ENCODE measurements at places on chromosomes 16 and 17.

DNA sequence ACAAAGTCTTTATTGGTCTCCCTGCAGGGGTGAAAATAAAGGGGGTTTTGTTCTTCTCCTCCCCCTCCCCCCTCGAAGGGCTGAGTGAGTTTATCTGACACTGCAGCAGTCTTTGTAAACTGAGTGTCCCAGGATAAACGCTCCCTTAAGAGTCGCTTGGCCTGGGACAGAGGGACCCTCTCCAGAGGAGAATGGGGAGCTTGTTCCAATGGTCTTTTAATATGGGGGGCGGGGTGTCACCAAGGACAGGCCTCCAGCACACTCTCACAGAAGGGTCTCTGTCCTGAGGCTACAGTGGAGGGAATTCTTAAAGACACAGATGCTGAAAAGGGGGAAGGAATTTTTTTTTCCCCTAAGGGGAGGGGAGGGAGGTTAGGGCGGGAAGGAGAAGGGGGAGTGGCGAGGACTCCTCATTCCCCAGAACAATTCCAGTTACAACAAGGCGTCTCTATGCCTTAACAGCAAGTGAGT lies 455.5 kb downstream of the SOX9 start:
- DNase-seq = no peak

DNA sequence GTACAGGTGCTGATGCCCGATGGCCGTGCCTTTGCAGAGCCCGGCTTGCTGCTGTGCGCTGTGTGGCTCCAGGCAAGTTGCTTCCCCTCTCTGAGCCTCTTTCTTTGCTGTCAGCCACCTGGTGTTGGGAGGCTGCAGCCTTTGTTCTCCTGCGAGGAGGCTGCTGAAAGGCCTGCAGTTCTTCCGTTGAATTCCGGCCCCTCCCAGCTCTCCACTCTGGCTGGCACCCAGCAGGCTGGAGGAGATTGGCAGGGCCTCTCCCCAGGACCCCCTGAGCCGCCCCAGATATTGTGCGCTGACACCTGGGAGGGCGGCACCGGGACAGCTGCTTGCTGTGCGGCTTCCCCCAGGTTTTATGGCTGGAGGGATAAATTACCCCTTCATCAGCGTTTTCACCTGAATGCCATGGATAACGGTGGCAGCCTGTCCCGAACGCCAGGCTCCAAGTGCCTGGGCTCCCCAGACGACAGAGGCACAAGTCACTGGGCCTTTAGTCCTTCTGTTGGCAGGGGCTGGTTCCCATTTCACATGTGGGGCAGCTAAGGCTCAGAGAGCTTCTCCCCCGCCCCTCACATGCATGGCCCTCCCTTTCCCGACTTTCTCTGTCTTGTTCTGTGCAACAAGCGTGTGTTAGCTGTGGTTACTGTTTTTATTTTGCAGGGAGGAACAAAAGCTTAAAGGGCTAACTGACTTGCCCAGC lies 35.1 kb upstream of the GSE1 start:
- DNase-seq = no peak

- no peak for DNase-seq
Measured at GRCh38 chr17:75654176-75654575, 12.8 kb downstream of the RECQL5 start.

GRCh38 chr16:47921535-47921934 lies 234.3 kb downstream of the ABCC12 start:
- DNase-seq = no peak

GRCh38 chr17:28320215-28321061 lies 1.4 kb downstream of the TMEM97 start:
- DNase-seq = no peak

- no peak for DNase-seq
Measured at GRCh38 chr16:20122011-20122410, 48.3 kb upstream of the GPR139 start.

GRCh38 chr16:83717814-83718213 lies 90.0 kb upstream of the HSBP1 start:
- no peak for DNase-seq

- no peak for DNase-seq
Measured at GRCh38 chr17:75854101-75854748, 910 bp downstream of the WBP2 start.

DNA sequence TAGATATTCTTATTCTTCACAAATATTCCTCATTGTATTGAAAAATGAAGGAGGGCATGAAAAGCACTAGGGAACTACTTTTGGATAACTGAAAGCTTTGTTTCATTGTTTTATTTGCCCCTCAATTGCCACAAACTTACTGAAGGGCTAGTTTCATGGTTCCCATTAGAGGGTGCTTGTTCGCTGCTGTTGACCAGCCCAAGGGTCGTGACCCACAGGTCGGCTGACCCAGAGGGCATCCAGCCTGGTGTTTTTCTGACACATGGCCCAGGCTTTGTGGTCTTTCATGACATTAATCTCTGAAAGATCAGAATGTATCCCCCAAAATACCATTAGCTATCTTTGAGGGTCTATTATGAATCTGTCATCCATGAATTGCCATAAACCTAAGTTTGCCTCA lies 30.0 kb downstream of the DGKE start:
- DNase-seq = no peak

DNA sequence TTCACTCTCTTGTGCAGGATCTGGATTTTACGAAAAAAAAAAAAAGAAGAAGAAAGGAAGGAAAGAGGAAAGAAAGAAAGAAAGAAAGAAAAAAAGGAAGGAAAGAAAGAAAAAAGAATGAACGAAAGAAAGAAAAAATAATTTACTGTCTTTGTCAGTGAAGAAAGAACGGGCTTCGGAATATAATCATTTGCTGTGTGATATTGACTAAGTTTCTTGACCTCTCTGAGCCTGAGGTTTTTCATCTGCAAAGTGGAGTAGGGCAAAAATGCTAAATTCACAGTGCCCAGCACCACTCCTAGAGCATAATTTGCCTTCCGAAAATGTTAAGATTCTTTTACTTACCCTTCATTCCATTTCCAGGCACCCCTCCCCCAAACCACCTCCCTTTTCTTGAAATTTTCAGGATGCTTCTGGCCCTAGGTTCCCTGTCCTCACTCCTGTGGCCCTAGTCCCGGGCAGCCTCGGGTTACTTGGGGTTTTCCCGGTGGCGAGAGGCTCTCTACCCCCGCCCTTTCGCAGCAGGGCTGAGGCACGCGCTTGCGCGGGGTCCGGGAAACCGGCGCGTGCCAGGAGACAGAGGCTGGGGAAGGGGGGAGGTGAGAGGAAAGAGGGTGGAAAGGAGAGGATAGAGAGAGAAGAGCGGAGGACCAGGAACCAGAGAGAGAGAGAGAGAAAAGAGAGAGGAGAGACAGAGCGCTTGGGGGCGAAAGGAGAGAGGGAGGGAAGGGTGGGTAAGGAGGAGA lies at the start of gene CNTNAP1:
CNTNAP1 (plus strand) TSS at position 556 of the 746 bp plus-strand sequence. CDS start 299 bp downstream, outside the sequence.
- no peak for DNase-seq

DNA sequence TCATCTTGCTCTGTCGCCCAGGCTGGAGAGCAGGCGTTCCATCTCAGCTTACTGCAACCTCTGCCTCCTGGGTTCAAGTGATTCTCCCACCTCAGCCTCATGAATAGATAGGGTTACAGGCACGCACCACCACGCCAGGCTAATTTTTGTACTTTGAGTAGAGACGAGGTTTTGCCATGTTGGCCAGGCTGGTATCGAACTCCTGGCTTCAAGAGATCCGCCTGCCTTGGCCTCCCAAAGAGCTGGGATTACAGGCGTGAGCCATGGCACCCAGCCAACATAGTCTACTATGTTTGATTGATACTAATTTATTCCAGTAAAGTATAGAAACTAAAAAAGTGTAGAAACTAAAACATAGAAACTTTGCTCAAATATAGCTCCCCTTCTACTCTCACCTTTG lies 94.9 kb downstream of the CA4 start:
- DNase-seq = no peak

GRCh38 chr16:2990891-2991290 lies 10.6 kb upstream of the PKMYT1 start:
- DNase-seq = no peak

DNA sequence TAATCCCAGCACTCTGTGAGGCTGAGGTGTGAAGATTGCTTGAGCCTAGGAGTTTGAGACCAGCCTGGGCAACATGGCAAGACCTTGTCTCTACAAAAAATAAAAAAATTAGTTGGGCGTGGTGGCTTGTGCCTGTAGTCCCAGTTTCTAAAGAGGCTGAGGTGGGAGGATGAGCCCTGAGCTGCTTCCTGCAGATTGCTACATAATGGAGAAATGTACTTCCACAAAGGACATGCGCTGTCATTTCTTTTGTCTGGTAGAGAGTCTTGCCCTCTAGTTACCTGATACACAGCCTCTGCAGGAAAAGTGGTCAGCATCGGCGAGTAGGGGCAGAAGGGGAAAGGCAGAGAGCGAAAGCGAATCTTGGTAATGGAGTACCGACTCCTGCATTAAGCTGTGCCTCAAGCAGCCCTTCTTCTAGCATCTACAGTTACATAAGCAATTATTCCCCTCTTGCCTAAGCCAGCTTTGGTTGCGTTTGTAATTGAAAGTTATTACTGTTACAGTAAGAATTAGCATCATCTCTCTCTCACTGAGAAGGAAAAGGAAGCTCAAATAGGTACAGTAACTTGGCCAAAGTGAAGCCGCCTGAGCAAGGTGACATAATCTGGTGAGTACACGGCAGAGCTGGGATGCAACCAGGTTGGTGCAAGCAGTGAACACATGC lies 18.5 kb upstream of the GGA2 start:
- no peak for DNase-seq

DNA sequence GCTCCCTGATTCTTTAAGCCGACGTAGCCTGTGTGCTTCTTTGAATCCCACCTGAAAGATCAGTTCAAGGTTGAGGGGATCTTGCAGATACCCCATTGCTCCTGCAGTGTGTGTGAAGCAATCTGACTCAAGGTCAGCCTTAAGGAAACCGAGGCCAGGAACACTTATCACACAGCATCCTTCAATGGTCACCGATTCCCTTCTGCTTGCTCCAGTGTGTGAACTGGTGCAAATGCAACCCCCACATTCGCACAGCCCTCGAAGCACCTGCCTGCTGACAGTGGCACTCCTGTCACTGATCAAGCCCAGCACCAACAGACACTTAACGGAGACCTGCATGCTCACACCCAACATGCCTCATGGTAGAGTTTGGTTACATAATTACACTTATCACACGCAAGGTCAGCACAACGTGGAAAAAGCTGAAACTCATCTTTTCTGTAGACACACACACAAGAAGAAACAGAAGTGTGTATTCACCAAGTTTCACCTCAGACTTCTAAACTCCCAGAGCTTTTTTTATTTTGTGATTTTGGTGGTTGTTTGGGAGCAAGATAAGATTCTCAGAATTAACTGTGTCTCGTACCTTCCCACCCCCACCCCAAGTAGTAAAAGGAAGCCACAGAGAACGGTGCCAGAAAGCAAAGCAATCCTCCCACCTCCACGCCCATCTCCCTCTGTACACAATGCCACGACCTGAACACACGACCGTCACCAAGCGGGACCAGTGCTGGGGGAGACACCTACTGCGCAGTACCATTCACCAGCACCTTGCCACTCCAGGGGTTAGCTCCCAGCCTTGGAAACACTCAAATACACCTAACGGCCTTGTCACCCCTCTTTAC lies 37.2 kb downstream of the LITAFD start:
- no peak for DNase-seq

- DNase-seq = no peak
Measured at GRCh38 chr17:63775420-63775819, 1.4 kb downstream of the DDX42 start.

DNA sequence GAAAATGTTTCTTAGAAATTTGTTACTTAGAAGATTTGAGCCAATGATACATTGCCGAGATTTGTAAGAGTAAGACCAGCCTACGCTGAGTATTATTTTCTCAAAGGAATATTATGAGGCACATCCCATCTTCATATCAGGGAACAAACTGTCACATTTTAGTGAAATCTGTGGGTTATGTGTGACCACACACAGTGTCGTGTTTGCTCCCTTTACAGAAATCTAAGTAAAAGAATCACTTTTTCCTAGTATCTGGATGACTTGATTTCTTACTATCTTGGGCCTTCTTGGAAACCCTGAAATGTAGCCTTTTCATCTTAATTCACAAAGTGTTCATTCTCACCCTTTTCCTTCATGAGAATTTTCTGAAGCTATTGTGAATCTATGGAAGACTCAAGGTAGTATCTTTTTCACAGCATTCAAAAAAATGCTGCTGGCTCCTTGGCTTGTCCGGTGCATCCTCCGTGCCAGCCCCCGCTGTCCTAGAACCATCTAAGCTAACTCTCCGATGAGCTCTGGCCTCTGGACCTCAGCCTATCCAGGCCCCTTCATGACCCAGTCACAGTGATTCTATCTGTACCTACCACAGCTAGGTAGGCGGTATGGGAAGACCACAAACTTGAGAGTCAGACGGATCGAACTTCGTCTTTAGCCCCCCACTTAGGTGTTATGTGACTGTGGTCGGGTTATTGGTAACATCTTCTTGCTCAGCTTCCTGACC lies 524.3 kb downstream of the MAF start:
- no peak for DNase-seq

DNA sequence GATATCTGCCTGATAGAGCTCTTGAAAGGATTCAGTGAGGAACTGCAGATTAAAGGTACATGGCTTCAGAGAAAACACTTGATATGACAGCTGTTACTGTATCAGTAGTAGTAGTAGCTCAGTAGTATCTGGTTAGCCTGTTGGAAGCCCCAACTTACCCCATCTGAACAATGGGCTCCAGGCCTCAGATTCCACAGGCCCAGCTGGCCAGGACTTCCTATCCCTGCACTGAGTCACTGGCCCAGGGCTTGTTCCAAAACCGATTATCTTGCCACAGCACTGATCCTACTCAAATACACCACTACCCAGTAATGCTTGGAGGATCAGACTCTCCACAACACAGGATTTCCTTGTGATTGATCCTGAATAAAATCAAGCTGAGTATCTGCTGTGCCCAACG lies 32.6 kb downstream of the DCUN1D3 start:
- DNase-seq = no peak

GRCh38 chr17:66602659-66603384 lies 232.1 kb upstream of the CACNG5 start:
- DNase-seq = no peak

Data from renal cortex interstitium (tissue), 15 donors.